ENCODE measurements at places on chromosomes 12 and 14.

DNA sequence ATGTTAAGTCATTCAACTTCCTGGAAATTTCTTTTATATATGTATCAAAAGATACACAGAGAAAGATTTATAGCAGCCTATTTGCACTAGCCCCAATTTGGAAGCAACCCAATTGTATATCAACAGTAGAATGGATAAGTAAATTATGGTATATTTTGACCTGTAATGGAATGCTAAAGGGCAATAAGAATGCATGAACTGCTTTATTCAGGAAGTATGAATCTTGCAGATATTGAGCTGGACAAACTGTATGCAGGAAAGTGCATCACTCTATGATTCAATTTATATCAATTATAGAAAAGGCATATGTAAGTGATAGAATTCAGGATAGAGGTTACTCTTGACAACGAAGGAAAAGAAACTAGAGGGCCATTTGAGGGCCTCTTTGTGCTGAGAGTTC is 913.1 kb upstream of the FBXO33 start:
- DNase-seq: no peak

- no peak for DNase-seq
These were observed 25.9 kb upstream of the STAB2 start for GRCh38 chr12:103561174-103561573.

- no peak for DNase-seq
These were observed 5.9 kb downstream of the FGF6 start for GRCh38 chr12:4439736-4440135.

DNA sequence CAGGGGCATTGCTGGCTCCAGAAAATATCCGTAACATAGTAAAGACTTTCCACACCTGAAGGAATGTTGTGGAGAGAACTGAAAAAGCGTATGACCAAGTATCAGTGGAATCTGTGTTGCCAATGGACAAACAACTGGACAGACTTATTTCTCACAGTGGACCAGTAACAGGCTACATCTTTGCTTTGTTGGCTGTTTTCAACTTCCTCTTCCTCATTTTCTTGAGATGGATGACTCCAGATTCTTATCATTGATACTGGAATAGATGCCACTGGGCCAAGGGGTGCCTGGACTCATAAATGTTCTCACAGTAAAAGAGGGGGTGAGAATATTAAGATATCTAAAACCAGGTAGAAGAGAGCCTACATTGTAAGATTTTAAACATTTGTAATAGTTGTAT is 6.4 kb downstream of the GAS2L3 start:
- no peak for DNase-seq

- no peak for DNase-seq
These were observed 406.5 kb upstream of the RGS6 start for GRCh38 chr14:71525663-71526221.

GRCh38 chr12:105451211-105451610 is 120.7 kb downstream of the C12orf75 start:
- DNase-seq: no peak

DNA sequence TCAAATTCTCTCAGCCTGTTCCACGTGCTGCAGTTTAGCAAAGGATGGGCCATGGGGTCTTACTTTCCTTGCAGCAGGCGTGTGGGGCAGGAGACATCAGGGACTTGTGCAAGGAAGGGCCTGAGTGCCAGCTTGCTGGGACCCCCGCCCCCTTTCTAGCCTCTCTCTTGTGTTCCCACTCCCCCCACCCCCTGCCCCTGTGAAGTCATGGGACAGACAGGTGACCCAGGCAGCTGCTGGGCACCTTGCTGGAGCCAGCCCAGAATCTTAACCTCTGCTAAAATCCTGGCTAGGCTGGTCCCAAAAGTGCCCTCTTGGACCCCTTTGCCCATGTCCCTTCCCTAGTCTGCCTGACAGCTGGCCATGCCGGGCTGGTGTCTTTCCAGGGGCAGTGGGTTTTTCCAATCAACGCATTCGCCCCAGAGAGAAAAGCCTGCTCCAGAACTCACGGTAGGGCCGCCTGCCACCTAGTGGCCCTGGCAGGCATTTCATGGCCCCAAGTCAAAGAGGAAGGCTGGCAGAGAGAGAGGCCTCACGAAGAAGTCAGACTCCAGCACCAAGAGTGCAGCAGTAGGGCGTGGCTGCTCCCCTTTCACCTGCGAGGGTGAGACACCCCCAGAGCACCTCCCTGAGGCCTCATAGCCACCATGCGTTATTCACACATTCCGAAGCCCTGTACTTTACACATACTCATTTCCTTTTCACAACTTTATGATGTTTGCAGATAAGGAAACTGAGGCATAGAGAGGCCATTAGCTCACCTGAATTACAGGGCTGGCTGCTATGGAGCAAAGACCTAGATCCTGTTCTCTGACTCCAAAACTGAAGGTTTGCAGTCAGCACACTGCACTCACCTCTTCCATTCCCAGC is 67.4 kb downstream of the LGMN start:
- DNase-seq: peak; percentile 60

DNA sequence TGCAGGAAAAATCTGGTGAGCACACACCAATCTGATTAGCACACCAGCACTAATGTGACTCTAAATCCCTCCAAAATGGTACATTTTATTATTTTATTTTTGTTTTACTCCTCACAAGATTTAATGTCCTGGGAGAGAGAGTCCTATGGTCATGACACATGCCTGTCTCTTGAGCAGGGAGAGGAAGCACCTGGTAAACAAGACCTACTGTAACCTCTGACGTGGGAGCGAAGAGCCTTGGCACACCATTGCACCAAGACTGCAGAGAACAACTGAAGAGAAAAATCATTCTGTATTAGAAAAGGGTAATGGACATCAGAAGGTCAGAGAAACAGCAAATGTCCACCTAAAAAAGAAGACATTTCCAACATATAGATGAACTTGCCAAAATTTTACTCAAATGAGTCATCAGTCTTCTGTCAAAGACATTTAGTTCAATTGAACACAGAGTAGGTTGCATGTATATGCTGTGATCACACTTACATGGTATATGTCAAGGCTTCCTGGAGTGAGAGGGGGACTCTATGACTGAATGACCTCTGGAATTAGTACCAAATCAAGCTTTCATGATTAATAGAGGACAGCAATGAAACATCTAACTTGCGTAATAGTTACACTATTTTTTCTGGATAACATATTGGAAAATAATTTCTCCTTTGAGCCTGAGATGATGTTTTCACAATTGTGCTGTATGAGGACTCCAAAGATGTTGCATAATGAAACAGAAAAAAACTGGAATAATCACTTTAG is 186.9 kb upstream of the FLRT2 start:
- DNase-seq: no peak

GRCh38 chr14:20455355-20456300 is 602 bp downstream of the APEX1 start:
- DNase-seq: no peak

DNA sequence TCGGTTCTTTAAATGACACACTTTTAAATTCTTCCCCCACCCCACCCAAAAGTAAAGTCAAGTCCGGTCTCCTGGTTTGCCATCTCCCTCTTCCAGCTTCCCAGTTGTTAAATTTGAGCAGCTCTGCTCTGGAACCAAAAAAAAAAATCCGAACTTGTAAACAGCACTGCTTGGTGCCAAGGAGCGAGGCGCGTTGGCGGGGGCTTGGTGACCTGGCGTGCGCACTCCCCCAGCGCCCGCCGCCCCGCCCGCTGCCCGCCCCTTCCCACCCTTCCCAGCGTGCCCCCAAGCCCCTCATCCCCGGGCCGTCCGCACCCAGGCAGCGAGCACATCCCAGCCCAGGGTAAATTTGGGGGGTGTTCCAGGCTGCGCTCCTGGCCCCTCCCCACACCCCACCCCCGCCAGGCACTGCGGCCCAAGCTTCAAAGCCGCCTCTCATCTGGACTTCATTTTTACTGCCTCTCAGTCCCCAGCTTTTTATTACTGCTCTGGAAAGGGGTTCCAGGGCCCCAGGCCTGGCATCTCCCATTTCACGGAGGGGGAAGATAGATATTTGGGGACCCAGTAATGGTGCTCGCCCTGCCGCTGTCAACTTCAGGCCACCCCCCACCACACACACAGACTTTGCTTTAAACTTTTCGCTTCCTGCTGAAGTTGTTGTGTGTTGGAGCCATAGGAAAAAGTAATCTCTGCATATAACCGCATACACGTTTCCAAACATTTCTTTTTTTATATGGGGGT is 11.7 kb upstream of the ITGB7 start:
- no peak for DNase-seq

DNA sequence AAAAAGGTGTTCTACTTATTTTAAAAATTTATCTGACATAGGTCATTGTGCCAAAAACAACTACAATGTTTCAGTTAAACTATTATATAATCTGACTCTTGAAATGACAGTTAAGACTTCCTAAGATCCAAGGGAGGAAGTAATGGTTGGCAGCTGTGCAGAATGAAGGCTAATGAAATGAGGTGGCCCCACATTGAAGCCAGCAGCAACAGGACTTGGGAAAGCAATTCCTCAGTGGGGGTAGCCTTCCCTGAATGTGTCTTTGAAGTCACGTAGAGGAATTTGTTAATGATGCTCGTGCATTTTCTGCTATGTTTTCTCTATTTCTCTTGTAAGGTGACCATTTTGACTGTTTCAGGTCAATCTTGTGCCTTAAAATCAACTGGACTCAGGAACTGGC is 162.4 kb upstream of the DAAM1 start:
- DNase-seq: no peak

DNA sequence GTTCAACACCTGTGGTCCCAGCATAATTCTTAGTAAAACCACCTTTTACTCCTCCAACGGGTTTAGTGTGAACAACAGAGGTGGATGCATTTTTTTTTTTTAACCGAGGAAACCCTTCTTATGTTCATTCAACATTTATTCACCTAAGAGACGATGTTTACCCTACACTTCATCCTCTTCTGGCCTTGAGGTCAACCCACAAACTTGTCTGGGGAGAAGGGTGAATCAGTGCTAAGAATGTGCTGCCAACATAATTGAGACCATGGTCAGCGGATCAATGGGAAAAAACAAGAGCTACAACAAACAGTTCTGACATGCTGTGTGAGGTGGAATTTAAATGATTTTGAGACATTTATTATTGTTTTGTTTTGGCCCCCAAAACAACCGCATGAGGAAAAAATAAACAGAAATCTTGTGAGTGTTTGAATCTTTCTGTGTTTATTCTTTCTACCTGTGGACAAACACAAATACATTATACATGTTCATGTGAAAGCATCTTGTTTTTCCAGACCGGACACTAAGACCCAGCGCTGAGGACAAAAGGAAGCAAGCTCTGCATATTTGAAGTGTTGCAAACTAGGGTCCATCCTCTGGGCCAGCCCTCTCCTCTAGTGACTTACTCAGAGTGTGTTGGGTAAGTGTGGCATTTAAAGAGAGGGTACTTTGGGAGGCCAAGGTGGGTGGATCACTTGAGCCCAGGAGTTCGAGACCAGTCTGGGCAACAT is 5.1 kb upstream of the USP30 start:
- no peak for DNase-seq

GRCh38 chr14:58633831-58634230 is 3.9 kb upstream of the DACT1 start:
- DNase-seq: no peak

- DNase-seq: no peak
These were observed 115.2 kb downstream of the PRICKLE1 start for GRCh38 chr12:42474391-42474790.

- no peak for DNase-seq
These were observed 16.1 kb downstream of the PAWR start for GRCh38 chr12:79674629-79675028.

- no peak for DNase-seq
These were observed 286.4 kb downstream of the NELL2 start for GRCh38 chr12:44589697-44590096.

DNA sequence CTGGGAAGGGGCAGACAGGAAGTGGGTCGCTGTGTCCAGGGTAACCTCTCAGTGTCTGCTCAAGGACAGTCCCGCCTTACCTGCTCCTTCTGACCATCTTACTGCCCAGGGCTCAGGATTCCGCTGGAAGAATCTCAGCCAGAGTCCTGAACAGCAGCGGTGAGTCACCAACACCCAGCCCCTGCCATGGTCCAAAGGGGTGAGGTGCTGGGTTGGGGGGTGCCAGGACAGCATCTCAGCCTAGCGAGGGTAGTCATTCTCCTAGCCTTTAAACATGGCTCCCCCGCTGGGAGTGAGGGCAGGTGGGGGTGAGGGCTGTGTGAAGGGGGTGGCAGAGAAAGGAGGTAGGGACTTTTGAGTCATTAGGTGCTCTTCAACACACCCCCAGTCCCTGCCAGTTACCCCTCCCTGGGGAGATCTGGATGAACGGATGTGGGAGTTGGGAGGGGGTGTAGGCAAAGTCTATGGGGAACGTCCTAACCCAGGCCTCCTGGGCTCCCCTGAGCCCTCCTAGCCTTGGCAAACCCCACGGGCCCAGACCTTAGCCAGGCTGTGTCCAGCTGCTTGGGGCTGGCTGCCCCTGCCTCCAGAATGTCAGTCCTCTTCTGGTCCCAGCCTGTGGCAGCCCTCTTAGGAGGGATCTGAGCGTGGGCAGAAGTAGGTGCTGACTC is 2.5 kb downstream of the TAMALIN start:
- DNase-seq: no peak

GRCh38 chr14:34331728-34332623 is 130.1 kb downstream of the SPTSSA start:
- DNase-seq: peak; percentile 10

GRCh38 chr12:99627459-99627858 is 20.1 kb upstream of the GARIN6 start:
- no peak for DNase-seq

GRCh38 chr12:13702381-13702780 is 279.0 kb downstream of the GRIN2B start:
- no peak for DNase-seq

GRCh38 chr12:89075880-89076540 is 276.3 kb downstream of the DUSP6 start:
- no peak for DNase-seq

DNA sequence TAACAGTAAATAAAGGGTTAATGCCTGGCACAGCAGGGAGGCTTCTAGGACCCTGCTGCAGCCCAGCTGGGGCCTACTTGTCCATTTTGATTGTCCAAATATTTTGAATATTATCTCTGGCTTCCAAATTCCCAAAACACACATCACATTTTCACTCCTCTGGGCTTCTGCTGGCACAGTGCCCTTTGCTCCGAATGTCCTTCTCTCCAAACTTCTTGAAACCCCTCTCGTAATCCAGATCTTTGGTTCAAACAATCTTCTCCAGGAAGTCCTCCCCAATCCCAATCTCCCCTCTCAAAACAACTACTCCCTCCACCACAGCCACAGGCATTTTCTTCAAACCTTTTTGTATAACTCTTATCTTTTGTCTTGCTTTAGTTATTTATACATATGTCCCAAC is 225.6 kb downstream of the PPM1H start:
- DNase-seq: no peak

DNA sequence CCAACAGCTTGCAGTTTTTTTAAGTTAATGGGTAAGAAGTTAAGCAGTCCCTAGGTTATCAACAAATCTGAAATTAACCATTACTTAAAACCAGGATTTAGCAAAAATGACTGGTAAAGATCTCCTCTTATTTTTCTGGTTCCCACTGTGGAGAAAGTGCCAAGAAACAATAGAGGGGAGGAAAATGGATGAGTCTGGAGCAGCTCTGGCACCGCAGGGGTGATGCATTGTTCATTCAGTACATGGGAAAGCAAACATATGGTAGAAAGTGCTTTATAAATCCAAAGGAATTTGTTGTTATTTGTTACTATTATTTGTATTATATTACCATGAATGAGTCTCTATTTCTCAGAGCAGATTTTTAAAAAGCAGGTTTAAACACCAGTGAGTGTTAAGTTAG is 92.2 kb downstream of the DYRK2 start:
- DNase-seq: no peak

Data from stimulated activated CD4-positive, alpha-beta T cell treated with anti-CD3 and anti-CD28 coated beads, TNF-alpha, amount 100 ng/mL, for 4 hours (primary cell).